ENCODE measurements at places on chromosomes 1 and 21. TPM values are rescaled to one million over a fixed set of nuclear protein-coding genes. Genes with fewer than 3 reads are reported as not detected.

Gene MASP2
- total RNA-seq: not detected

Gene GLIS1
- total RNA-seq: not detected

Gene AMY1A
- total RNA-seq: not detected

Gene CSTB
- 55.8 TPM for total RNA-seq

Gene CAPN8
- total RNA-seq: not detected

Gene RHEX
- not detected for total RNA-seq

Gene ITGB2
- total RNA-seq: 210 TPM

Gene EDN2
- not detected for total RNA-seq

Gene ZNF648
- total RNA-seq: not detected

Gene ARHGAP30
- 170 TPM for total RNA-seq

Gene PLCH2
- 2.8 TPM for total RNA-seq

Gene VASH2
- 1.8 TPM for total RNA-seq

Gene RIIAD1
- total RNA-seq: not detected

Gene ATAD3C
- total RNA-seq: 0.62 TPM

Gene NUDT4B
- 0.68 TPM for total RNA-seq

Gene NR5A2
- total RNA-seq: not detected

Gene LCE7A
- not detected for total RNA-seq

Gene TFF3
- not detected for total RNA-seq

Gene GRHL3
- not detected for total RNA-seq

Gene MYOM3
- not detected for total RNA-seq

Gene OR2M3
- not detected for total RNA-seq

Gene INSRR
- 1.1 TPM for total RNA-seq

Gene RGS7
- total RNA-seq: not detected

Gene TMEM81
- 3.2 TPM for total RNA-seq

Gene MATN1
- total RNA-seq: 0.44 TPM

Gene LRRC39
- total RNA-seq: 0.43 TPM
